Heart left ventricle (tissue), 16 donors: ENCODE measurements at places on chromosomes 2 and 18. TPM values are rescaled to one million over a fixed set of nuclear protein-coding genes. Genes with fewer than 3 reads are reported as not detected.

- DNase-seq = no peak
- no peak overlapping the region for H3K27ac ChIP-seq
- no peaks in the 10 kb centered on the region for H3K36me3 ChIP-seq
- H3K27me3 ChIP-seq = no peaks in the 10 kb centered on the region
Observed at GRCh38 chr18:80232030-80232429, 15.3 kb downstream of the PARD6G start.

Gene TMEM163
- 0.42 TPM for polyA plus RNA-seq

DNA sequence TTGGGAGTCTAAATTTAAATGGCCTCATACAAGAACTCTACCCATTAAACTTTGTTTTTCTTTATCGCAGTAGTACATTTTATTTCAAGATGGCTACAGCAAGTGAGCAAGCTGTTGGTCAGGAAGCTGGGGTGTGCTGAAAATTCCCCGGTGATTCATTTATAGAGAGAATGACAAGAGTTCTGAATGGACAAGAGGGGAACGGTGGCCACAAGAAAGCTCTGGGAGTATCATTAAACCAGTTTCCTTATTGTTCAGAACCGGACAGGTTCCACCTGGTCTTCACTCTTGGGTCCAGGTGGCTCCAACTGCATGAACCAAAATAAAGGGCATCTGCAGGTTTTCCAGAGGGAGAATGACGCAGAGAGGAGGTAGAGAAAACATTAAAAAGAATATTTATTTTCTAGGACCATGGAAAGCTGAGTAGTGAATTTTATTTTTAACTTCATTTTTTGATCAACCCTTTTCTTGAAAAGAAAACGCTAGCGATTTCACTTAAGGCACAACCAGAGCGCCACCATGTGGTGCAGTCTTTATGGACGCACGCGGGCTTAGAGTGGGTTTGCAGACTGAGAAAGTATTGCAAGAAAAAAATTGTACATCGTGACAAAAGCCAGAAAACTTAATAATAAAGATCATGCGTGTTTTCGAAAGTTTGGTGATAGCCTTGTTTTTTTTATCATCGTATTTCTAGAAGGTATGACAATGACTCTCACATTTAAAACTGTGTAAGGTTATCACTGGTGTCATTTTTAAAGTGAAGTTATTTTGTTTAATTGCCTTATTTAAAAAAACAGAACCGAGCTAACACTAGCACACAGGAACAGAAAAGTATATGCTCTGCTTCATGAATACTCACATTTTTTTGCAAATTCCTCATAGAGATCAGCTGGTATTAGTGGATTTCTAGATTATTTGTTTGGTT is 97.9 kb upstream of the NOL4 start:
- peak; percentile 24 for DNase-seq
- no peak overlapping the region for H3K4me3 ChIP-seq
- no peaks in the 10 kb centered on the region for H3K36me3 ChIP-seq
- no peaks in the 10 kb centered on the region for H3K4me1 ChIP-seq
- H3K27ac ChIP-seq = no peak overlapping the region

Gene ABCG5
- not detected for polyA plus RNA-seq

GRCh38 chr2:45748239-45748638 is 96.8 kb downstream of the PRKCE start:
- no peaks in the 10 kb centered on the region for H3K27me3 ChIP-seq
- no peak overlapping the region for H3K27ac ChIP-seq
- no peaks in the 10 kb centered on the region for H3K36me3 ChIP-seq
- no peak for DNase-seq
- H3K4me3 ChIP-seq = no peak overlapping the region
- H3K4me1 ChIP-seq = peaks cover 13% of the 10 kb centered on the region

Gene IL36G
- not detected for polyA plus RNA-seq

Gene C1GALT1C1L
- polyA plus RNA-seq = 0.46 TPM

- no peak overlapping the region for H3K4me3 ChIP-seq
- no peaks in the 10 kb centered on the region for H3K4me1 ChIP-seq
- DNase-seq = no peak
- no peaks in the 10 kb centered on the region for H3K27me3 ChIP-seq
Observed at GRCh38 chr2:140442319-140442718, 1662.1 kb upstream of the NXPH2 start.

- no peak overlapping the region for H3K27ac ChIP-seq
- no peak overlapping the region for H3K4me3 ChIP-seq
- H3K36me3 ChIP-seq = no peaks in the 10 kb centered on the region
Observed at GRCh38 chr2:85215448-85216401, 82.5 kb downstream of the TCF7L1 start.

Gene GREB1
- polyA plus RNA-seq = 4.0 TPM

Gene MATN3
- 0.19 TPM for polyA plus RNA-seq

DNA sequence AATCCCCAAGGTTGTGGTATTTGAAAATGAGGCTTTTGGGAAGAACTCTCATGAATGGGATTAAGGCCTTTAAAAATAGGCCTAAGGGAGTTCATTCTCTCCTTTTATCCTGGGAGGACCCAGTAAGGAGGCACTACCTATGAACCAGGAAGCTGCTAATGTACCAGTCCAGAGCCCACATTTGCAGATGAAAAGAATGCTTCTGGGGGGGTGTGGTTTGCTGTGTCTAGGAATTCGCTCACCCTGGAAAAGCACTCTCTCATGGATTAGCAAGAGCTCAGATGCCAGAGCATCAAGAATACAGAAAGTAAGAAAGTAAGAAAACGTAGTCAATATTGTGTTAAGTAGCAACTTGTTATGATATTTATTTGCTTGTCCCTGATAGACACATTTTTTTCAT is 785.7 kb upstream of the GYPC start:
- no peak overlapping the region for H3K27ac ChIP-seq
- no peak overlapping the region for H3K4me3 ChIP-seq
- no peaks in the 10 kb centered on the region for H3K36me3 ChIP-seq

Gene HOXD12
- polyA plus RNA-seq = not detected

- H3K36me3 ChIP-seq = no peaks in the 10 kb centered on the region
- H3K27me3 ChIP-seq = no peaks in the 10 kb centered on the region
- no peak overlapping the region for H3K4me3 ChIP-seq
- H3K27ac ChIP-seq = no peak overlapping the region
Observed at GRCh38 chr2:16288371-16289112, 348.2 kb downstream of the MYCN start.

GRCh38 chr18:62425465-62426190 is 97.2 kb upstream of the ZCCHC2 start:
- no peaks in the 10 kb centered on the region for H3K27me3 ChIP-seq
- peak overlapping the region; percentile 62 for H3K27ac ChIP-seq
- DNase-seq = peak; percentile 77
- H3K4me3 ChIP-seq = no peak overlapping the region
- no peaks in the 10 kb centered on the region for H3K36me3 ChIP-seq
- H3K4me1 ChIP-seq = peaks cover 10% of the 10 kb centered on the region

DNA sequence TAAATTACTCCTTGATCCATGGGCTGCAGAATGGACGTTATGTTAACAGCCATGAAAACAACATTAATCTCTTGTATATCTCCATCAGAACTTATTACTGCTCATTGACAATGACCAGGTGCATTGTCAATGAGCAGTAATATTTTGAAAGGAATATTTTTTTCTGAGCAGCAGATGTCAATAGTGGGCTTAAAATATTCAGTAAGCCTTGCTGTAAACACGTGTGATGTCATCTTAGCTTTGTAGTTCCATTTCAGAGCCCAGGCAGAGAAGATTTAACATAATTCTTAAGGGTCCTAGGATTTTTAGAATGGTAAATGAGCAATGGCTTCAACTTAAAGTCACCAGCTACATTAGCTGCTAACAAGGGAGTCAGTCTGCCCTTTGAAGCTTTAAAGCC is 26.6 kb downstream of the CFAP210 start:
- H3K27me3 ChIP-seq = no peaks in the 10 kb centered on the region
- H3K4me1 ChIP-seq = peaks cover 8% of the 10 kb centered on the region
- H3K36me3 ChIP-seq = no peaks in the 10 kb centered on the region
- H3K4me3 ChIP-seq = no peak overlapping the region
- no peak for DNase-seq
- no peak overlapping the region for H3K27ac ChIP-seq

Gene MRO
- polyA plus RNA-seq = 0.19 TPM

DNA sequence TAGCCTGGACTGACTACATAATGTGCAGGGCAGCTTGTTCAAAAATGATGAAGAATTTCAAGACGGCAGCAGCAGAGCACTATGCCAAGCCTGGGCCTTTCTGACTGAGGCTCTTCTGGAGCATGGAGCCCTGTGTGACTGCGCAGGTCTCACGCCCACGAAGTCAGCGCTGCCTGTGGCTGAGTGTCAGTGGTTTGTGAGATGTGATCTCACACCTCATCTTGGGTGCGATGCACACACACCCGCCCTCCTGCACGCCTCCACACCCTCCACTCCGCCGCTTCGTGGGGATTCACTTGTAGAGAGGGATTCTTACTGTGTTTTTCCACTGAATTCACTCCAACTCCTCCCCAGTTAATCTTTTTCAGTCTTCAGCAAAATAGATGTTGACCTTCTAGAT is 103.9 kb downstream of the VIT start:
- DNase-seq = no peak
- H3K4me1 ChIP-seq = no peaks in the 10 kb centered on the region
- no peaks in the 10 kb centered on the region for H3K27me3 ChIP-seq
- no peak overlapping the region for H3K27ac ChIP-seq
- no peaks in the 10 kb centered on the region for H3K36me3 ChIP-seq

Gene DYNC1I2
- 105 TPM for polyA plus RNA-seq

DNA sequence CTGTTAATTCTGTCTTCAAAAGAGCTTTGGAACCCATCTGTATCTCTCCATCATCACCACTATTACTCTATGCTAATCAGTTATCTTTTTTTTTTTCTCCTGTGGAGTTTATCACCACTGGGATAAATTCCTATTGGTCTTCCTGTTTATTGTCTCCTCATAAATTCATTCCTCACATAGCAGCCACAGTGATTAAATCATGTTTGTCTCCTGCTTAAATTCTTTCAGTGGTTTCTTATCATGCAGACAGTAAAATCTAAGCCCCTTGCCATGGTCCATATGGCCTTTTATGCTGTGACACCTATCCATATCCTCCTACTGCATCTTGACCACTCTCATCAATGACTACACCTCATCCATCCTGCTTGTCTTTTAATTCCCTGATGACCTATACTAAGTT is 239.8 kb upstream of the ZEB2 start:
- no peaks in the 10 kb centered on the region for H3K36me3 ChIP-seq
- no peaks in the 10 kb centered on the region for H3K27me3 ChIP-seq
- no peak for DNase-seq
- no peak overlapping the region for H3K4me3 ChIP-seq

DNA sequence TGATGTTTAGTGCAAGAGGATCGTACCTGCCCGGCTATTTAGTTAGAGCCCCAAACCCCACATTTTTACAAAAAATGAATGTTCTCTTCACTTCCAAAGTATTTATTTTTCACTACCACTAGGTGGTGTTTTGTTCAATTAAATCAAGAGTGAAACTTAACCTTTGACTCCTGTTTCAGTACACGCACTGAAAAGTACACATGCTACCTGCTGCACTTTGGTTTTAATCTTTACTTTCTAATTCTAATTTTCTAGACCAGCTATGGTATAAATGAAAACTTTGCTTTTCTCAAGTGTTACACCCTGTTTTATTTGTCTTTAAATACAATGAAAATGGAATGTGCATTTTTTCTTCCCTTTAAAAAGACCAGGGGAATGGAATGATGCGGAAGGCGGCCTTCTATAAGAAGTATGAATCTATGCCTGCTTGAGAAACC is 31.4 kb upstream of the CHN1 start:
- no peak overlapping the region for H3K4me3 ChIP-seq
- no peak overlapping the region for H3K27ac ChIP-seq
- H3K27me3 ChIP-seq = no peaks in the 10 kb centered on the region
- no peak for DNase-seq
- H3K4me1 ChIP-seq = no peaks in the 10 kb centered on the region
- no peaks in the 10 kb centered on the region for H3K36me3 ChIP-seq
